ENCODE measurements at places on chromosomes 2 and 18.

- no peak for DNase-seq
Observed at GRCh38 chr2:8626572-8626971, 55.3 kb upstream of the ID2 start.

GRCh38 chr2:182359990-182360662, 66.7 kb downstream of the PDE1A start:
- DNase-seq: no peak

- no peak for DNase-seq
Observed at GRCh38 chr2:52776571-52776970, 991.0 kb upstream of the CHAC2 start.

GRCh38 chr2:113041871-113042270, 10.8 kb downstream of the IL36B start:
- no peak for DNase-seq

DNA sequence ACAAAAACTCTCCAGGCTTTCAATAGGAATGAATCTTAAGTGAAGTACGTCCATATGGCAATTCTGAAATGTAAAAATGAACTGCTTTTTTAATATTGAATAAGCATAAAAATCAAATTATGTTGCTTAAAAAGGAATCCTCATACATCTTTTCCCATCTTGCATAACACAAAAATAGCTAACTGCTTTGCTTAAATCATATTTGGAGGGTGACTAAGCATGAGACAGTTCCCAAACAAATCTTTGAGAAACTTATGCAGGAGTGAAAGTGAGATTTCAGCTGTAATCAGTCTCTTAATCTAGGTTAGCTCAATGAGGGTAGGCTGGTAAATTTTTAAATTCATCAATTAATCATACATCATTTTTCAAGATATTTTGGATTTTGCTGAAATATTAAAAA, 111.5 kb downstream of the MBD5 start:
- no peak for DNase-seq

- no peak for DNase-seq
Observed at GRCh38 chr18:8722946-8723820, 17.8 kb downstream of the MTCL1 start.

DNA sequence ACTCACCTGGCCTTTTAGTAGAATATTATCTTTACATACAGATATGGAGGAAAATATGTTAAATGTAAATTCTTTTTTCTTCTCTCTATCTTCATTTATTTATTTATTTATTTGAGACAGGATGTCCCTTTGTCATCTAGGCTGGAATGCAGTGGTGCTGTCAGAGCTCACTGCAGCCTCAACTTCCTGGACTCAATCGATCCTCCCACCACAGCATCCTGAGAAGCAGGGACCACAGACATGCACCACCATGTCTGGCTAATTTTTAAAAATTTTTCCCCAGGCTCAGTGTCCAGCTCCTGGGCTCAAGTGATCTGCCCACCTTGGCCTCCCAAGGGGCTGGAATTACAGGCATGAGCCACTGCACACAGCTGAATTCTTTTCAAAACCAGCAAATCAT, 20.3 kb downstream of the KYNU start:
- no peak for DNase-seq

GRCh38 chr18:74050807-74051206, 96.8 kb downstream of the FBXO15 start:
- DNase-seq: no peak

- DNase-seq: no peak
Observed at GRCh38 chr18:3069671-3070433, 56.9 kb upstream of the LPIN2 start.
